ENCODE measurements at places on chromosomes 11 and 22.

GRCh38 chr11:95790123-95790932, at the start of gene CEP57:
Gene CEP57, plus strand, starts transcription at chr11:95790498. Its CDS starts 201 bp downstream, at chr11:95790699.
- peak; percentile 98 for DNase-seq

DNA sequence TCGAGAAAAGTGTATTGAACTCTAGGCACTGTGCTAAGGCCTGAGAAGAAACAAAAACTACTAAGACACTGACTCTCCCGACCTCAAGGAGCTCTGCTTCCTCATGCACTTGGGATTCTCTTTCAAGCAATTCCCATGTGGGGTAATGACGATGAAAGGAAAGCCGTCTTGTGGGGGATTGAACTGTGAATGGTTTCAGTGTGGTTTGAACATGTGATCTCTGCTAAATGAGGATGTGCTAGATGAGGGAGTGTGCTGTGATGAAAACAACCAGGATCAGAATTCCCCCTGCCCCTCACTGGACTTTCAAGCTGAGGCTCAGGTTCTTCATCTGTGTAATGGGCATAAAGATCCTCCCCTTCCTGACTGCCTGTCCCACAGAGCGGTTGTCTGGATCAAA, 74.9 kb downstream of the DEPDC5 start:
- no peak for DNase-seq

- DNase-seq: no peak
These were observed 633.6 kb downstream of the OPCML start for GRCh38 chr11:132898676-132899075.

DNA sequence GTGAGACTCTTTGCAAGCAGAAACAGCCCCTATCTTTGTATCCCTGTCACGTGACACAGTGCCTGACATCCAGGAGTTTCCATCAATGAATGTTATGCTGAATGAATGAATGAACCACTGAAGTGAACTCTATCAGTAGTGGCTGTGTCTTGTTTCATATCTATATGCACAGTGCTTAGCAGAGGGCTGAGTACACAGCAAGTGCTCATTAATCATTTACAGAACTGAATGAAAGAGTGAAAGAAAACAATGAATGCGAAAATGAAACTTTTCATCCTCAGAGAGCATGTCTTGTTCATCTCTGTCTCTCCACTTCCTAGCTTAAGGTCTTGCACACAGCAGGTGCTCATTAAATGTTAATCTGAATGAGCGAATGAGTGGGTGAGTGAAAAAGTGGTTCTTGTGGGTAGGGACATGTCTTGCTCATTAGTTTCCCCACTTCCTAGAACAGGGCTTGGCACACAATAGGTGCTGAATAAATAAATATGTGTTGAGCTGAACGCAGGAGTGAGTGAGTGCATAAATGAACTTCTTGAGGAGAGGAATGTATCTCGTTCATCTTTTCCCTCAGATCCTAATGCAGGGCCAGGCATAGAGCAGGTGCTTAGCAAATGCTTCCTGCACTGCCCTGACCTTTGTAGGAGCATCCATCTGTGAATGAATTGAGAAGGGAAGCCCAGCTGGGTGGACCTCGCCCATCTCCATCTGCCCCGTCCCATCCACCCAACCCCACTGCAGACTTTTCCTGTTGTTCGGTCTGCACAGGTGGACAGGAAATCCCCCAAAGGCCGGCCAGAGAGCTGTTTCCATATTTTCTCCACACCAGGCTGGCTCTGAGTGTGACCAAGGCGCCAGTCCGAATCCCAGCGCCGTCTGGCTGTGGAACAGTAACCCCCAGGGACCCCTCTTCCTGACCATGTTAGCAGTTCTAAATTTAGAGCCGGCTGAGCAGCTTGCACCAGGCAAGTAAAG, 113.4 kb upstream of the CRYBB3 start:
- no peak for DNase-seq

DNA sequence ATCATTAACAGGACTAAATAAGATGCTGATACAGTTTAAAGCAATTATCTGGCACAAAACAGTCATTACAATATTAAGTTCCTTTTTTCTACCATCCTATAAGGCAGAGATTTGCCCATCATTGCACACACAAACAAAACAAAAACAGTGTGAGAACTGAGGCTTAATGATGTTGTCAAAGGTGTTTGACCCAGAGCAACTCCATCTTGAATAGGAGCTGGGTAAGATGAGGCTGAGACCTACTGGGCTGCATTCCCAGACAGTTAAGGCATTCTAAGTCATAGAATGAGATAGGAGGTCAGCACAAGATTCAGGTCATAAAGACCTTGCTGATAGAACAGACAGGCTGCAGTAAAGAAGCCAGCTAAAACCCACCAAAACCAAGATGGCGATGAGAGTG, 33.2 kb downstream of the CTSC start:
- DNase-seq: no peak

DNA sequence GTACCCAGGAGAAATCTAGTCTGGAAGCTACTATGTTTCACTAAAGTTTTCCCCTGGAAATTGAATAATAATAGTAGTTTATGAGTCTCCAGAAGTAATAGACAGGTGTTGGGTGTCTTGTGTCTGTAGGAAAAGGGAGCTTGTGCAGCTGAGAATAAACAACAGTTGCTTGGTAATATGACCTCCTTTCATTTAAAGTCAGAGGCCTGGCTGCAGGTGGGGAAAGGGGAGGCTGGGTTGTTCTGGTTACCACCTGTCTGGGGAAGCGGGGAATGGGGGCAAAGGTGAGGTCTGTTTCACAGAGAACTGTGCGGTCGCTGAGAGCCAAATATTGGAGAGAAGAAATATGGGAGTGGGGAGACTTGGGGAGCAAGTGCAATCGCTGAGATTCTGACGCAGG, 3.3 kb upstream of the GRAMD1B start:
- no peak for DNase-seq

GRCh38 chr11:83272627-83273026, 13.5 kb downstream of the CCDC90B start:
- DNase-seq: peak; percentile 57

- DNase-seq: no peak
These were observed 3.7 kb upstream of the PGGHG start for GRCh38 chr11:285021-285893.

DNA sequence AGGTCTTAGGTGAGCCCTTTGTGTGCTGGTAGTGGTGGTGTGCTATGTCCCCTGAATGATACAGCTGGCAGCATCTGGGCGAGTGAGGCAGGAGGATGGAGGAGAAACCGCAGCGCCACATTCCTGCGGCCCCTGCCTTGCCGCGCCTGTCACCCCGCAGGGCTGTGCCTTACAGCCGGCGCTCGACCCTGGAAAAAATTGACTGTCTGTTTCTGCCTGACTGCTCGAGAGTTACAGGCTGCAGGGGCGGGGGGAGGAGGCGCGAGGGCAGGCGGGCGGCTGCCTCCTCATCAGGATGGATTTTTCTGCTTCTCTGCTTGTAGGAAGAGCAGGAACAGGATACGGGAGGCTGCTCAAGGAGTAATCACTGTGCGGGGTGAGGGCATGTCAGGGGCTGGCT, 443.4 kb downstream of the MIAT start:
- DNase-seq: peak; percentile 60

DNA sequence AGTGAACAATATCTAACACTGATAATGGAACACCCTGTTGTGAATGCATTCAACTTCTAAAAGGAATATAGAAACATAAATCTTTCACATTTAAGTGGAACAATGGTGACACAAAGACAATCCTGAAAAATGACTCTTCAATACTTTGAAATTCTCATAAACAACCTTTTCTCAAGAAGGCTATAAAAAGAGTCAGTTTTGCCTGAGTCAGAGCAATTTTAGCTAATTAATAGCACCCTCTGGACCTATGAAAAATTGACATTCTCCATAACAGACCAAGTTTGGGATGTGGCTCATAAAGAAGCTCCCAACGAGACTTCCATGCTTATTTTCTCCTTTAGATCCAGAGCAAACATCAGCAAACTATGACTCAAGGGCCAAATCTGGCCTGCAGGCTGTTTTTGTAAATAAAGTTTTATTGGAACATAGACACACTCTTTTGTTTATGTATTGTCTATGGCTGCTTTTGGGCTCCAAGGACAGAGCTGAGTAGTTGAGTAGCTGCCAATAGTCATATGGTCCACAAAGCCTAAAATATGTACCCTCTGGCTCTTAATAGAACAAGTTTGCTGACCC, 108.0 kb downstream of the MAML2 start:
- no peak for DNase-seq

DNA sequence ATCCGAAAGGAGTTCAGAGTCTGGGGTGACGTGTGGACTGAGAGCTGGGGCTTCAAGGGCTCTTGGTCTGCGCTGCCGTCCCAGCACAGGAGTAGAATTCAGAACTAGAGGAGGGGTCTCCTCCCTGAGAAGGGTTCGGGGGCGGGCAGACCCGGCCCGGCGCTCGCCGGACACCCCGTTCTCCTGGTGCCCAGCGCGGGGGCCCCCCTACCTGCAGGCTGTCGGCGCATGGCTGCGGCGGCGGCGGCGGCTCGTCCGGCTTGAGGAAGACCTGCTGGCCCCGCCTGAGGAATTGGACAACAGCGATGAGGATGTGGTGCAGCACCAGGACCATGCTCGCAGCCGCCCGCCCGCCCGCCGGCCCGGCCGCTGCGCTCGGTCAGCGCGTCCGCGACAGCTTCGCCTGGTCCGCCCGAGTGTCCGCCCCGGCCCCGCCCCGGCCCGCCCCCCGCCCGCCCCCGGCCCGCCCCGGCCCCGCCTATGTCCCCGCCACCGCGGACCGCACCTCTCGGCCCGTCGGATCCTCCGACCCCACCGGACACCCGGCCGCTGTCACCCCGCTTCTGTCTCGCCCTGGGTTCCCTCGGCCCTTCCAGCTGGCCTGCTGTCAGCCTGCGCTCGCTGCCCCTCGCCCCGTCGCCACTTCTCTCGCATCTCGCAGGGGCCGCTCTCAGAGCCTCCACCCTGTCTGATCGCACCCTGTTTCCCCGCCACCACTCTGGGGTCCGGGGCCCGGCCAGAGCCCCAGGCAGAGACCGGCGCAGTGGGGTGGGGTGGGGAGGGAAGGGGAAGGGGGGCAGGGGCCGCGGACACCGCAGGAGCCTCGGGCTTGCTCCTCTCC, 32.0 kb downstream of the PDE2A start:
- DNase-seq: no peak

GRCh38 chr11:31641477-31642062, 132.0 kb downstream of the ELP4 start:
- DNase-seq: peak; percentile 37

GRCh38 chr11:17851697-17852096, 117.1 kb downstream of the KCNC1 start:
- no peak for DNase-seq

DNA sequence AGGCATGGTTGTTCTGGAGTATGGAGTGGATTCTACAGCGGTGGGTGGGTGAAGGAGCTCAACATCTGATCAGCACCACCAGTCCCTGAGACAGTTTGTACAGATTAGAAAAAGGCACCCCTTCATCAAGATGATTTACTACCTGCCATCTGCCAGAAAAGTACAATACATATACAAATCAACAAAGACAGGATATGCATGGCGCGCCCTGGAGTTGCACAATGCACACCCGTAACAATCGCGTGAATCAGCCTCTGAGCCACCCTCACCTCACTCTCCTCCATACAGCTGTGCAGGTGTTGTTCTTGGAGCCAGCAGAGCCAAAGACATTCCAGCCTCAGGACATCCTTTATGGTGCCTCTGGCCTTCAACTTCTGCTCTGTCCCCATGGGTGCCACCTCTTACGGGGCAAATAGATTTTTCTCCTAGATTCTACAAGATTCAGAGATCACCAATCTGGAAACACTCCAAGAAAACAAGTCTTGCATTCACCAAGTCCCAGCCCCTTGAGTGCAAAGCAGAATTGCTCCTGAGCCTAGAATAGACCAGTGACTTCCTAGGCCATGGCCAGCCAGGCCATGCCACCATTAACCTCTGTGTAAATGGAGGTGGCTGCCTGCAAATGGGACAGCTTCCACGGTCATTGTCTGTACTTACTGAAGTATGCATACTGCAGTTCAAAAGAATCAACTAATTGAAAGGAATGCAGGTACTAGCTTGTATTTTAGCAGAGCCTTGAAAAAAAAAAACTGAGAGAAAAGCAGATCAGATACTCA, 490.9 kb downstream of the SOX6 start:
- DNase-seq: no peak

DNA sequence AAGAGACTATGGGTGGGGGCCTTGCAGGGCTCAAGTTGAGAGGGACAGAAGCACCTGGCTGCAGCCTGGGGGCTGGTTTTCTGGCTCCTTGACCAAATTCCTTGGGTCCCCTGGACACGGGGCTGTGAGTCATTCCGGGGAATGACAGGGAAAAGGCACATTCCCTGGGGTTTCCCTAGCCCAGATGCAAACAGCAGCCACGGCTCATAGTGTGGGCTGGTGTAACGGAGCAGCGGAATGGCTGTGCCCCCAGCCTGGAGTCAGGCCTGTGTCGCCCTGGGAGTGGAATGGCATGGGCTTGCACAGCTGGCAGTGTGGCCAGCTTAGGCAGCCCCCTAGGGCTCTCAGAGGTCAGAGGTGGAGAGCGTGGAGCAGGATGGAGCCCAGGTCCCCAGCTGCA, 77.6 kb upstream of the KCNQ1OT1 start:
- DNase-seq: no peak

DNA sequence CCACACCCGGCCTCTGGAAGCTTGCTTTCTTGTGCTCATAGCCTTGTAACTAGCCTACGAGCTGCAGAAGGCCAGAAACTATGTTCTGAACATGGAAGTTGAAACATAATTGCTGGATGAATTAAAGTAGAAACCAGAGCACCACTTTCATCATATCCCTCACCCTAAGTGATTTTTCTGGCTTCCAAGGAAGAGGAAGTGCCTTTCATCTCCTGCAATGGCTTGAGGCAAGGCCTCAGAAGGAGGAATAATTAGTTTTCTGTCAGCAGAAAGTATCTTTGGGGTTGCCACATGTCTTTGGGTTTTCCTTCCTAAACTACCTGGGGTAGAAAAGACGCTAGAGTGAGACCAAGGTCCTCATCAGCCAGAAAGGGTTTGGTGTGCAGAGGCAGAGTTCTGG, 14.5 kb downstream of the RPL27A start:
- no peak for DNase-seq

DNA sequence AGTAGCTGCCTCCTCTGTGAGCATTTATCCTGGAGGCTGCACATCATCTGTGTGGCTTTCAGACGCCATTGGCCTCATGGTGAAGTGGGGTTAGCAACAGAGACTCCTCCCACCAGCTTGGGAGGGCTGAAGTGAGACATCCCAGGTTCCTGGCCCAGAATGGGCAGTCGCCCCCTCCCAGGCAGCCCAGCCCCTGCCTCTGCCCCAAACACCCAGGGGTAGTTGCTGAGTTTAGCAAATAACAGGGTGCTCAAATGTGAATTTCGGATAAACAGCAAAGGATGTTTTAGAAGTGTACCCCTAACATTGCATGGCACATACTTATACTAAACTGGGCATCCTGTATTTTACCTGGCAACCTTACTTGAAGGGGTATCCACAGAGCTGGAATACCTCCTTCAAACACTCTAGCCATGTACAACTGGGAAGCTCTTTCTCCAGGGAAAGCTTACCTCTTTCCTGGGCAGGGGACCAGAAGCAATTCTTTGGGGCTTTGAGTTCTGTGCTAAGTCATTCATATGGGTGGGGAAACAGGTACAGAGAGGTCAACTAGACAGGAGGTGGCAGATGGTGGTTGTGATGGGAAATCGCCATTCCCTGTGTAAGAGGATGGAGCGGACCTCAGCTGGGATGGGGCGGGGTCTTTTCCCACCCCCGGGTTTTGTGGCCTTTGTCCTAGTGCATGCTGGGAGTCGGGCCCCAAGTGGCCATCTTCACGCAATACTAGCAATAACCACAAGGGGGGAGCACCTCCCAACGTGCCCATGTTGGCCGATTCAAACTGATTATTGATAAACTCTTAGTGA, 19.3 kb downstream of the MTFP1 start:
- no peak for DNase-seq
